ENCODE measurements at places on chromosomes 13 and 19.

- DNase-seq = no peak
Observed at GRCh38 chr13:82817133-82817532, 1065.1 kb downstream of the SLITRK1 start.

DNA sequence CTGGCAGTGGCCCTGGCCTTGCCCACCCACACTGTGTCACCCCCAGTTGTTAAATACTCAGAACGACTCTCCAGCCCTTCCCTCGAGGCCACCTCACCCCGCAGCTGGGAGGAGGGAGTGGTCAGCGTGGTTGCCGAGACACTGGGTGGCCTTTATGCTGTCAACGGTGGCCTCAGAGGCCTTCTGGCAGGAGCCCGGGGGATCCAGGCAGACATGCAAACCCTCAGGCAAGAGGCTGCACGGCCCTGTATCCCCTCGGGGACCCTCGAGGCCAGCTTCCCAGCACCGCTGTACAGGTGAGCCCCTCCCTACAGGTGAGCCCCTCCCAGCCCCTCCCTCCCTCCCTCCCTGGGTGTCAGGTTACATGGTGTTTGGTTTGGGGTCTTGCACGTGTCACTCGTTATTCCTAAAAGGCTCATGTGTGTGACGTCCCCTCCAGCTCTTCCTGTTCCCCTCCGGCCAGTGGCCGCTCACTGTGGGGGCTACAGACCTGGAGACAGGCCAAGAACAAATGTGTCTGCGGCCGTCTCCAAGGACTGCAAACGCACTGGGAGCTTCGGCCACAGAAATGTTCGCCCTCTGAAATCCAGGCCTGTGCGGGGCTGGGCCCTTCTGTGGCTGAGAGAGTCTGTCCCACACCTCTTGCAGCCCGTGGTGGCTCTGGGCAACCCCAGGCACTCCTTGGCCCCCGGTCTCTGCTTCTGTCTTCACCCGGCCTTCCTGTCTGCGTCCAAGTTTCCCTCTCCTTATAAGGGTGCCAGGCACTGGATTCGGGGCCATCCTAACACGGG lies at the start of gene TEKTIP1:
TSS of gene TEKTIP1 (plus strand) at position 210 of the 791 bp plus-strand sequence. CDS start at position 214, 4 bp downstream.
- no peak for DNase-seq

DNA sequence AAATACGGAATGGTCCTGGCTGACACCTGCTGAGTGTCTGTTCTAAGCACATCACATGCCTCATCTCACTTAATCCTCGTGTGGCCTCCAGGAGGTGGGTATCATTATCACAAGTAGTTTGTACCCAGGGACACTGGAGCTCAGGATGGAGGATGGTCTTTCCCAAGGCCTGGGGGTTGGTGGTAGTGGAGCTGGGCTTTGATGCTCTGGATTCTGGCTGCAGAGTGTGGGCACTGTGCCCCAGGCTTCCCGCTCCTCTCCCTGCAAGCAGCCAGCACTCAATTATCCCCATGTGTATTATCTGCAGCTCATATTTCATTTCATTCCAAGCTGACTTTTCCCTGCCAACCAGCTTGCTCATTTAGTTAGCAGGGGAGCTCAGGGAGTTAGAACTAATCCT lies 52.1 kb downstream of the SIAH3 start:
- DNase-seq = no peak

GRCh38 chr19:9913237-9914000 lies 22.9 kb downstream of the OLFM2 start:
- no peak for DNase-seq

GRCh38 chr13:70959035-70959775 lies 851.0 kb upstream of the KLHL1 start:
- no peak for DNase-seq

GRCh38 chr13:32125751-32126150 lies 94.2 kb downstream of the FRY start:
- DNase-seq = no peak

DNA sequence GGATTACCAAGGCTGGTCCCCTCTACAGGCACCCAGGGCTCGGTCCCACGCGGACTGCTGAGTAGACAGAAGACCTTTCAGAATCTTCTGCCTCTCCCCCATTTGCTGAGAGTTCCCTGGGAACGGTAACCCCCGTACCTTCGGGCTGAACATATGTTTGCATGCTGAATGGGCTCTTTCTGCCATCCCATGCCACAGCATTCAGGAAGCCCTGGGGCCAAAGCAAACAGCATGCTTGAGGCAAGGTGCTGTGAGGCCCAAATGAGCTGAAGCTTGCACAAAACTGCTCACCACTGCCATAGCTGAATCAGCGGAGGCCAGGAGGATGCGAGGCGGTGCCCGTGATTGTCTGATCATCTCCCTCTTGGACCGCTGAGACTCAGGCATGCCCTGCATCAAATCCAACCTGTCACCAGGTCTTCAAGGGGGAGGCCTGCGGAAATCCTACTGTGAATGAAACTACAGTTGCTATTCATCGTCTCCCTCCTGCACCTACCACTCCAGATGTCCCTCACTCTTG lies 16.3 kb upstream of the C19orf12 start:
- DNase-seq = no peak

DNA sequence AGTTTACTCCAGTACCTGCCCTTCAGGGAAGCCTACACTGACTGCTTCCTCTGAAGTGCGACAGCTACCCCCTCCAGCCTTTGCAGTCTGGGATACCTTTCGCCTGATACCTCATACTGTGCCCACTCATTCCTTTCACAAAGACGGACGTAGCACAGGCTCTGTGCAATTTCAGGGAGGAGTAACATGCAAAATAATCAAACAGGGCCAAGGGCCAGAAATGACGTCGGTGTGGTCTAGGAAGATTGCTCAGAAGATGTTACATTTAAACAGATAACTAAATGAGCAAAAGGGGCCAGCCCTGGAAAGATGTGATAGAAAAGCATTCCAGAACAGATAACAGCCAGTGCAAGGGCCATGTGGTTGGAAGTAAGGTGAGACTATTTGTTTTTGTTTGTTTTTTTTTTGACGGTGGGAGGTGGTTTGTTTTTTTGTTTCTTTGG lies 6.6 kb upstream of the DDX39A start:
- no peak for DNase-seq

- no peak for DNase-seq
Observed at GRCh38 chr13:49348751-49349150, 95.1 kb downstream of the CAB39L start.

DNA sequence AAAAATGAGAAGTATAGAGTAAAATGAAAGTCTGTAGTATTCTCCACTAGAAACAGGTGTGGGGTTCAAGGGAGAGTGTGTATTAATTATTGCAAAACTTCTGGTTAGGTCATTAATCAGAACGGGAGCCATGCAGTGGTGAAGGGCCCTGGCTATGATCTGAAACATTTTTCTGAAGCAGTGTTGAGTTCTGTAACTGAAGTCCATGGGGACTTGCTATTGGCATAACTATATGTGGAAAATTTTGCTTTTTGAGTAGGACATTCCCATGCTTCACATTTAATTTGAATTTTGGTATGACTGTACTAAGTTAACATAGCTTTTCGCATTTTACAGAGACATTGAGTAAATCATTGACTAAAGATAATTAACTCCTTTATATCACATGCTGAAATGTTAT lies 67.5 kb downstream of the LRCH1 start:
- DNase-seq = no peak

DNA sequence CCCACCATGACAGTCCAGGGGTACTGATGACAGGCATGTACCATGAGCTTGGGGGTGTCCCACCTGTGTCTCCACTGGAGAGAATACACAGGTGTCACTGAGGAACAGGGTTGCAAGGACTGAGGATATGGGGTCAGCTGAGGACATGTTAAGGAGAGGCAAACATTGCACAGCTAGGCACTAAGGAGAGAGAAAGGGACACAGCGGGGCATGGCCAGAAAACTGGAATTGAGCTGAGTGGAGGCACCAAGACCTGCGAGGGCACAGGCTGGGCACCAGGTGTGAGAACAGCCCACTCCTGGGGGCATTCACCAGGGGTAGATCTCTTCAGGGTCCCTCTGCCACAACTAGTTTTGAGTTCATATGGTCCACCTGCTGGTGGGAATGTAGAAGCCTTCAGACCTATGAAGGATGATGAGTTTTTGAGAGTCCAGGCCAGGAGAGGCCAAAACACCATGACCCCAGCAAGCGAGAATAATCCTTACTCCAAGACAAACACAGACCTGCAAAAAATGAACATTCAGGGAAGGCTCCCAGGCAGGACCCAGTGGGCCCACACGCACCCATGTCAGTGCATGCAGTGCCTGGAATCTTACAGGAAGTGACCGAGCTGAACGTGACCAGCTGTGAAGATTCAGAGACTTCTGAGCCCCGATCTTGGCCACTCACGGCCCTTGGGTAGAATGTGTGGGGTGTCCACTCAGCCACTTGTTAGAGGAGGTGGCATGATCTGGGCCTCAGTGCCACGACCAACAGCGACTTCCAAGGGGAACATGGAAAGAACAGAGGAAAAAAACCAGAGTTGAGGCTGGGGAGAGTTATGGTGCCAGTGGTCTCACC lies 1.4 kb upstream of the ZNF584 start:
- no peak for DNase-seq

GRCh38 chr13:50241479-50241878 lies 226.2 kb downstream of the KCNRG start:
- no peak for DNase-seq

GRCh38 chr13:32968316-32968715 lies 47.9 kb upstream of the KL start:
- DNase-seq = no peak

GRCh38 chr19:11971041-11971440 lies 6.2 kb downstream of the ZNF763 start:
- DNase-seq = no peak

DNA sequence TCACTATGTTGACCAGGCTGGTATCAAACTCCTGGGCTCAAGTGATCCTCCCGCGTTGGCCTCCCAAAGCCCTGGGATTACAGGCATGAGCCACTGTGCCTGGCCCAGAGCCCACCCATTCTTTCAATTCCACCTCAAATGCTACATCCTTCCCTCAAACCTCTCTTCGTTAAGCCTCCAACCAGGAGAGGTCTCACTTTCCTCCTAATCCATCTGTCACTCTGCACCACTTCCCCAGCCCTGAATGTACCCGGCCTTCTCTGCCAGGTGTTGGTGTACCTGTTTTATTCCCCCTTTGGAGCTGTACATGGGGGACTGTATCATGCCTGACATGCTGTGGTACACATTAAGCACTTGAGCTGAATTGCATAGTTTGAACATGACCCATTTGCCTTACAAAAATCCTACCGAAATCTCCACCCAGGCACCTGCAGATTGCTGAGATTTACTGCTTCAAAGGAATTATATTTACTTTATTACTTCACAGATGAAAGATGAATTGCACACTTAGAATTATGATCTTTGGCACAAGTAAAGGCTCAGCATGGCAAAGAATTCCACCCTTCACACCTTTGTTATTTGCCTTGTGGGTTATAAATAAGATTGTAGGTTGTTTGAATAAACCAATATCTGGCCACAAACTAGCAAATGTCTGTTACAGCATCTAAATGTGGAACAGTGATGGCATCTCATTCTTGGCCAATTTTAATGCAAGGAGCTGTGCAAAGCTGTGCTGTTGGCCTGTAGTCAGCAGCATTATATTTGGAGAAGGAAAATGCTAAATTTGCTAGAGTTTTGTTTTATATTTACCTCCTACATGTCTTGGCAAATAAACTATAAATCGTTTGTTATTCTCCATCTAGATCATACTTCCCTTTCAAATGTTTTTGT lies 15.6 kb upstream of the WASF3 start:
- DNase-seq = no peak

DNA sequence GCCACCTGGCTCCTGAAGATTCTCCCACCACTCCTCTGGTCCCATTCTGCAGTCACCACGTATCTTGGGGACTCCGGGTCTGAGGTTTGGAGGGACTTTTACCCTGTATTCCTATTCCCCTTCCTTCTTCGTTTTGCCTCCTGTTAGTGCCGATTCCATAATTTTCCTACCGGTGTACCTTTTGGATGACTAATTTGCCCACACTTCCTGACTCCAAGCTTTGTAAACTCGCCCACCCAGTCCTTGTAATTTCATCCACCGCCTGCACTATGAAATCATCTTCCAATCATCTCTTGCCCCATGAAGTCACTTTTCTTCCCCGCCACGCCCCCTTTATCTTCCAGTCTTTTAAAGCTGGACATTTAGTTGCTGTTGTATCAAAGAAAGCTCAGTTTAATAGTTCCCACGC lies 572 bp downstream of the UCHL3 start:
- DNase-seq = peak; percentile 15

DNA sequence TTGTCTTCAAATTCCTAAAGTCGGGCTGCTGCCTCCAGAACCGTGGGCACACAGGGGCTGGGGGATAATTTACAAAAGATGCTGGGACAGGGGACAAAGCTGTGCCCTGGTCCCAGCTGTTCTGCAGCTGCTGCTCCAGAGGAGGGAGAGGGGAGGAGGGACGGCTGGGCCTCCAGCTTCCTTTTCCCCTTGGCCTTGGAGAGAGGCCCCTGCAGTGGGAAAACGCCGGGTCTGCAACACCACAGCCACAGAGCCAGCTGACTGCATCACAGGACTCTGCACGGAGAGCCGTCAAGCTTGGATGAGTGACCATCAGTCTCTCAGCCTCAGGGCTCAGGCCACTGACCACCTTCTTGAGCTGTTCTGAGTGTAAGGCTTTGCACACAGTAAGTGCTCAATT lies 6.1 kb downstream of the DOCK6 start:
- DNase-seq = no peak

- DNase-seq = no peak
Observed at GRCh38 chr19:14487370-14488125, 8.4 kb downstream of the GIPC1 start.

GRCh38 chr13:113566227-113566561 lies 18.4 kb upstream of the TFDP1 start:
- DNase-seq = no peak

GRCh38 chr19:39677961-39678889 lies 22.5 kb downstream of the LGALS16 start:
- peak; percentile 90 for DNase-seq

- DNase-seq = no peak
Observed at GRCh38 chr13:74221752-74222151, 87.5 kb upstream of the KLF12 start.

DNA sequence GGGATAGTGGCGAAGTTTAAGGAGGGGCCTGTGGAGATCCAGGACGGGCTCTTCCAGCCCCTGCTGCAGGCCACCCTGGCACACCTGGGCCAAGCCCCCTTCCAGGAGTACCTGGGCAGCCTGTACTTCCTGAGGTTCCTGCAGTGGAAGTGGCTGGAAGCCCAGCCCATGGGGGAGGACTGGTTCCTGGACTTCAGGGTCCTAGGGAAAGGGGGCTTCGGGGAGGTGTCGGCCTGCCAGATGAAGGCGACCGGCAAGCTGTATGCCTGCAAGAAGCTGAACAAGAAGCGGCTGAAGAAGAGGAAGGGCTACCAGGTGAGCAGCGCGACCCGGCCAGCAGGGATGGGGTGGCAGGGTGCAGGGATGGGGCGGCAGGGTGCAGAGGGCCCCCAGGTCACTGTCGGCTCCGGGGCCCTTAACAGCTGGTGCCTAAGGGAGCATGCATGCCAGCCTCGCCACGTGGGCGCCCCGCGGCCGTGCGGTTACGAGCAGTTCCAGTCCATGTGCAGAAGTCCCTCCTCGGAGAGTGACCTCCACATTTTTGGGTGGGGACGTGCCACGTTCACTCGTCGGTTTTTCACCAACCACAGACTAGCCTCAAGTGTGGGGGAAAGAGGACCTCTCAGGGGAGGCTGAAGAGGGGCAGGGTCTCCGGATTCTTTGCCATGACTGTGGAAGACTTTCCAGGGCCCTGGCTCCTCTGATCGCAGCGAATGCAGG lies 912 bp downstream of the GRK1 start:
- DNase-seq = no peak
